ENCODE measurements at places on chromosomes 12 and 14.

GRCh38 chr14:53951243-53951626 lies 5.4 kb downstream of the BMP4 start:
- no peak for DNase-seq

DNA sequence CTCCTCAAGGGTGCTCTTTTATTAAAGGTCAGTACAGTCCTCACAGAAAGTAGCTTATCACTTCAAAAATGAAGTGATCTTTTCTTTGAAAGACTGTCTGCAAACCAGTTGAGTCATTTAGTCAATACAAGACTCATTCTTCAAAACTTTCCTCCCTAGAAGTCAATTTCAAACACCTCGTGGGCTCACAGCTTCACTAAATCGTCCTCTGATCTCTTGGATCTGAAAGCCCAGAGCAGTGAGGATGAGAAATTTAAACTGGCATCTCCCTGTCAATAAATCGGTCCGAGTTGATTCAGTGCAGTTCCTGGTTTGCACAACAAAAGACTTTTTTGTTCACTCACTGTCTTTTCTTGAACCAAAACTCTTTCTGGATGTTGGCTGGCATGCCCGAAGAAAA lies 44.5 kb downstream of the NUAK1 start:
- no peak for DNase-seq

- DNase-seq = no peak
Observed at GRCh38 chr12:58731096-58731495, 189.2 kb downstream of the LRIG3 start.

DNA sequence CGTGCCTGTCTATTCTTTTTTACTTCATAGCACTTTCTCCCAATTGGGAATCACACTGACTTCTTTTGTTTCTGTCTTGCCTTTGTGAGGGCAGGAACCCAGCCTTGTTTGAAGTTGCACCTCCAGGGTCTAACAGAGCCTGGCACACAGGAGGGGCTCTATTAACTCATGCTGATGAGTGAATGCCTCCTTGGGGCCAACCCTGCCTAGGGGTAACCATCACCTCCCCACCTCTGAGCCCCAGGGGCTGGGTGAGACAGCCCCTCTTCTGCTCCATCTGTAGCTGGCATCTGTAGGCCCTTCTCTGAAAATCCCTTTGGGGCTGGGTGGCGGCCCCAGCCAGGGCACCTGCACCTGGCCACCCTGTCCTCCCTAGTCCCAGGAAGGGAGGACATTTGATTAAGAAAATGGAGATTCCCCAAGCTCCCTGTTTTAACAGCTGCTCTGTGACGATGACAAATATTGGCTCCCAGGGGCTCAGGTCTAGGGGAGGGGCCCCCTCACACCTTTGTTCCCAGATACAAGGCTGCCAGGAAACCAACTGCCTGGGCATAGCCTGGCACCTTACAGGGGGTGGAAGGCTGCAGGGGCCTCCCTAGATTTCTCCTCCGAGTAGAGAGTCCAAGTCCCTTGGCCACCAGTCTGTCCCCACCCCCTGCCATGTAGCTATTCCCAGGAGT lies 11.8 kb downstream of the TAMALIN start:
- no peak for DNase-seq

Measured in activated CD8-positive, alpha-beta memory T cell treated with anti-CD3 and anti-CD28 coated beads for 1 hour (primary cell).